AG08396 (cell line): ENCODE measurements at places on chromosomes 1 and 21.

GRCh38 chr21:36773117-36773516 is 74.2 kb downstream of the SIM2 start:
- peak; percentile 70 for DNase-seq

- DNase-seq, result no peak
These were observed 27.4 kb downstream of the ELF3 start for GRCh38 chr1:202037706-202038296.

- no peak for DNase-seq
These were observed 8.6 kb downstream of the TNFRSF18 start for GRCh38 chr1:1197551-1198422.

- peak; percentile 7 for DNase-seq
These were observed 25.0 kb upstream of the UAP1 start for GRCh38 chr1:162536511-162536910.

DNA sequence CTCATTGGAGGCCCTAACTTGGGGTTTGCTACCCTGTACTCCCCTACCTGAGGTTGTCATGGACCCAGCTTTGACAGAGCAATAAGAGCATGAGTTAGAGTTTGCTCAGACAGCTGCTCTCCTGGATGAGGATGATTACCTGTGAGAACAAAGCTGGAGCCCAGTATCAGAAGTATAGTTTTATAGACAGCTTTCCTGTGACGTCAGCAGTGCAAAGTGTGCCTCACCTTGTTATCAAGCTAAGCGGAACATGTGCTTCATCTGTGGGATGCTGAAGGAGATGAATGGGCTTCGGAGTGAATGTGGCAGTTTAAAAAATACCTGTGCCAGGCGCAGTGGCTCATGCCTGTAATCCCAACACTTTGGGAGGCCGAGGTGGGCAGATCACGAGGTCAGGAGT is 5.4 kb upstream of the WDR47 start:
- no peak for DNase-seq

GRCh38 chr1:245255783-245256182 is 101.0 kb downstream of the KIF26B start:
- DNase-seq, result no peak

DNA sequence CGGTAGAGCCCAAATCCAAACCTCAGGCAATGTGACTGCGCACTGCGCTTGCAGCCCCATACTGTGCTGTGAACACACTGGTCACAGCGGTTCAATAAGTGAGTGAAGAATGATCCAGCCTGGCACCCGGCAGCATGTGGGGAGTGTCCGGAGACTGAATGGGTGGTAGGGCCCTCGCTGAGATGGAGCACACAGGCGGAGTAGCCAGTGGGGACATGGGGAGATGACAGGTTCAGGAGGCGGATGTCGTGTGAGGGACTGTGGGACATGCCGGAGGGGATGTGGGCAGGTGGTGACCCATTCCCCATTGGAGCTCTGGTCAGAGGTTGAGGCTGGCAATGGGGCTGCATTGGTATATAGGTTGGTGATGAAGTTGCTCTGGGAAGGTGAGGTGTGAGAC is 5.6 kb downstream of the SRARP start:
- DNase-seq, result no peak

GRCh38 chr1:224786533-224787250 is 142.8 kb upstream of the DNAH14 start:
- no peak for DNase-seq

DNA sequence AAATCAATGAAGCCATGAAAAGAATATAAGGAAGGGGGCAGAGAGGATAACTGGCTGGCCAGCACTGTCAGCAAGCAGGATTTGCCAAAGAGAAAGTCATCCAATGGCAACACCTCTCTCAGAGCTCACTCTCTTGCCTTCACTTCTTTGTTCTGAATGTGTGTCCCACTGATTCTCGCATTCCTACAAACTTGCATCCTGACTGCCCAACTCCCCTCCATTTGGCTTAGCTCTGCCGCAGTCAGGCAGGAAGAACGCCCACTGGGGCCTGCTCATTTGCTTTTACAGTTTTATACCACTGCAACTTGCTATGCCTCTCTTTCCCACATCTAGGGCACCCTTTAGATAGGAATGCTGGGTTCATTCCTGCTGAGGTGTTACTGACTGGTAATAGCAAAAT is 364.2 kb upstream of the ST6GALNAC5 start:
- DNase-seq, result no peak

DNA sequence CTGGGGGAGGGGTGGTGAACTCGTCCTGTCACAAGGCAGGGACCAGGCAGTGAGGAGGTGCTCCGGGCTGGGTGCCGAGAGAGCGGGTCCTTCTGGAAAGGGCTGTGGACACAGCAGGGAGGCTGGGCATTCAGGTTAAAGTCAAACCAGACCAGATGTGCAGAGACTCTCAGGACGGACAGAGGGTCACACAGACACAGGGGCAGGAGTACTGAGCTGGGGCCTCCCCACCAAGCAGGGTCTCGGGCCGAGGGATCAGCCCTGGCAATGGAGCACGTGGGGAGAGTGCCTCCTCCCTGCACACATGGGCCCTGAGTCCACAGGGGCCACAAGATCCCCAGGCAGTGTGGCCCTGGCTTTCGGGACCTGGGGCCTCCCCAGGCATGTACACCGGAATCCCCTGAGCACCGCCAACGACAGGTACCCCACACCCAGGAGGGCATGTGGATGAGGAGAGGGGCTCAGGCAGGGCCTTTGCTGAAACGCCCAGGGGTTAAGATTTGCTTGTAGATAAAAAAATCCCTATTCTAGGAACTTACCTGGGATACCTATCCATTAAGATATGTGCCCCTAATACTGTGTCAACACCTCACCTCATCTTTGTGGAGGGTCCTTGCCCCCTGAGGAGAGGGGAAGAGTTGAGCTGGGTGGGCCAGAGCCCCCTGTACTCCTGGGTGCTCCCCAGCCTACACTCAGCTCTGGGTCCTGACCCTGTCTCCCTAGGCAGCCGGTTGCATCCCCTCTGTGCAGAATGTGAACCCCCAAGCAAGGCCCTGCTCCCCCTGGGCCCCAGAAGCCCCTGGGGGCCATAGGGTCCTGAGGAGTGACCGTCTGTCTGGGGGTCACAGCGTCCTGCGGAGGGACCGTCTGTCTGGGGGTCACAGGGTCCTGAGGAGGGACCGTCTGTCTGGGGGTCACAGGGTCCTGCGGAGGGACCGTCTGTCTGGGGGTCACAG is 46.9 kb upstream of the ADARB1 start:
- DNase-seq, result no peak

DNA sequence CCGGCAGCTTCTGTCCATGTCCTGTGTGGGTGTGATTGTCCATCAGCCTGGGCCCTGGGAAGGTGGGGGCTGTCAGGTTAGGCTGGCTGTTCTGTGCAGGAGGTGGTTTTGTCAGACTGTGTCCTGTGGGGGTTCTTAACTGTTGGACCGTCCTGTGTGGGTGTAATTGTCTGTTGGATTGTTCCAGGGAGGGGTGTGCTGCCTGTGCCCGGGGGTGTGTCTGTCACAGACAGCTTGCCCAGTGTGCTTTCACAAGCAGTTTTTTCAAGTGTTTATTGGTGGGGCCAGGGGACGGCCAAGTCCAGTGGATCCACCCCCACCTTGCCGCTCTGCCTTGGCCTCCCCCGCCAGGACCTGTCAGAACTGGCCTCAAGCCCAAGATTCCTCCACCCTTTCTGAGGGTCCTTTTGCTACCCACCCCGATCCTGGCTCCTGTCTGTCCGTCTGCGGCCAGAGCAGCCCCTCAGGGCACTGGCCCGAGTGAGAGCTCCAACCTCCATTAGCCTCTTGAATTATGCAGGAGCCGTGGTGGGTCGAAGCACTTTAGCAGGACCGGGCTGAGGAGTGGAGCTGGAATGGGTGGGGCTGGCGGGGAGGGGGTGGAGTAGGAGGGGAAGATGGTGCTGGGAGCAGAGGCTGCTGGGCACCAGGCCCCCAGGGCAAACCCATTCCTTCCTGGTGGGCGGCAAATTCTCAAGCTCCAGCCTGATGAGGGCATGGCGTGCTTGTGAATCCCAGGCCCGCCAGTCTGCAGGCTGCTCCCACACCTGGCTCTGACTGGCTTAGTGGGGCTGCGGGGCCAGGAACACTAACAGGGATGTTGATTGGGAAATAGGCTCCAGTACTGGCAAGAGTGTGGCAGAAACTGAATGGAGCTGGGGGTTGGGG is 47.2 kb downstream of the PTPRF start:
- no peak for DNase-seq

DNA sequence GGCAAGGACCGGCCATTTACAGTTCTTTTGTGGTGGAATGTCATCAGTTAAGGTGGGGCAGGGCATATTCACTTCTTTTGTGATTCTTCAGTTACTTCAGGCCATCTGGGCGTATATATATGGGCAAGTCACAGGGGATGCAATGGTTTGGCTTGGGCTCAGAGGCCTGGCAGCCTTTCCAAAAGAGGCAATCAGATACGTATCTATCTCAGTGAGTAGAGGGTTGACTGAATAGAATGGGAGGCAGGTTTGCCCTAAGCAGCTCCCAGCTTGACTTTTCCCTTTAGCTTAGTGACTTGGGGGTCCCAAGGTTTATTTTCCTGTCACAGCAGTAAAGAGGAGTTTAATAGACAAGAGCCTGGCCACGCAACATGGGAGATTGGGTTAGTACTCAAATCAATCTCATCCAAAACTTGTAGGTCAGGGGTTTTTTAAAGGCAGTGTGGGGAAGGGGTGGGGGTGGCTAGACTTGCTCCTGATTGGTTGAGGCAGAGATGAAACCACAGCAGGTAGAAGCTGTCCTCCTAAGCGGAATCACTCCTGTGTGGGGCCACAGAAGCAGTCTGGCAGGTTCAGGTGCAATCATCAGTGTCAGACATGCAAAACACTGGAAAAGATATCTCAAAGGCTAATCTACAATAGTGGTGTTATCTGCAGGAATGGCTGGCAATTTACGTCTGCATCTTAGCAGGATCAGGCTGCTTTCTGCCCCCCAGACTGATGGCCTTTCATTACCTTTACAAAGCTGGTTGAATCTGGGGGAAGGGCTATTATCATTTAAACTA is 112.9 kb downstream of the TLR5 start:
- DNase-seq, result no peak

DNA sequence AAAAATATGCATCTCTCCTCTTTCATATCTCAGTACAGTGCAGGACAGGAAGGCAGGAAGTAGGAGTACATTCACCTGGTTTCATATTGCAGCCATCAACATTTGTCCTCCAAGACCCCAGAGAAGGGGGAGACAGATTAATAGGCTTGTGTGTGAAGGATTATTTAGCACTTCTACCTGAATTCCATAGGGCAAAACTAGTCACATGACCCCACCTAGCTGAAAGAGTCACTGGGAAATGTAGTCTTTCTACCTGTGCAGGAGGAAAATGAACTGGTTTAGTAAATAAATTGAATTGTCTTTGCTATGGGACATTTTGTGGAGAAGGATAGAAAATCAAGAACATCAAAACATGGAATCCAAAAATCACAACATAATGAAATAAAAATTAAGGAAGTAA is 13.9 kb upstream of the TRIM33 start:
- no peak for DNase-seq

DNA sequence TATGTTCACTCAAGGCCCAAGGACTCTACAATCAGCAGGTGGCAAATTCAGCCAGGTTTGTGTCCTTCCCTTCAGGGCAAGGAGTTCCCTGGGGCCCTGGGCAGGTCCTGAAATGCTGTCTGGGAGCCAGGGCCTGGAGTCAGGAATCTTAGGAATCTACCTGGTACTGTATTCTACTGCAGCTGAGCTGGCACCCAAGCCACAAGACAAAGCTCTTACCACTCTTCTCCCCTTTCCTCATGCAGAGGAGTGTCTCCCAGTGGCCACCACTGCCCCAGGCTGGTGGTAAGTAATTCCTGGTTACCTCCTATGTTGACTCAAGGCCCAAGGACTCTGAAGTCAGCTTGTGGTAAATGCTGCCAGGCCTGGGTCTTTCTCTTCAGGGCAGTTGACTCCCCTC is 153.4 kb downstream of the NRIP1 start:
- no peak for DNase-seq

DNA sequence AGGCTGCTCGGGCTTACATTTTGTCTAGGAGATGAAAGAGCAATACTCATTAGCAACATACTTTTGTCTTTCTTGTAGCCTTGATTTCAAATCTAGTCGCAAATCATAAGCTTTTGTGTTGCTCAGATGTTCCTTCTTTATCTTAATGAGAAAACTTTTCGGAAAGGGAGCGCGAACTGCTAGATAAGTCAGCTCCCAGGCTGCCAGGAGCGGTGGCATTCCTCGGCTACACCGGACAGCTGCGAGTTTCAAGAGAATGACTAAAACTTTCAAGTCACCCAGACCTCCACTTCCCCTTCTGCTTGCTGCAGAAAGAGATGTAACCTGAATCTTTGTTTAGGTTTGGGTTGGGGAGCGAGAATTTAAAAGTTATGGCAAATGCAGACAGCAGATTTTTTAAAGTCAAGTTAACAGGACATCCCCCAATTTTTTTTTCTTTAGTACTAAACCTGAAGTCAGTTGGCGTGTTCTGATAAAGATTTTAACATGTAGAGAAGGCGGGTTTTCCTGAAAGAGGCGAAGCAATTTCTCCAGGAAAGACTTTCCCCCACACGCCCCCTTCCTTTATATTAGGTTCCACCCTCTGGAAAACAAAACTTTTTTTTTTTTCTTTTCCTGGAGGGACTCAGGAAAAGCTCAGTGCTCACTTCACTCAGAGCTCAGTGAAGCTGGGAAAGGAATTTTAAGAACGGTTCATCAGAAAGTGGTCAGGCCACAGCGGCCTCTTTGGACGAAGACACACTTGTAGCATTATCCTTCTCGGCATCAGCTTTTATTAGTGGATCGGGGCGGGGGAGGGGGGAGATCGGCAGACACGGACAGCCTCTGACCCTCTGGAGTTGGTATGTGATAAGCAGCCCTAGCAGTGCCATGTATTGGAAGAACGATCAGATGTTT is at the start of gene LHX8:
TSS of gene LHX8 (plus strand) at position 639 of the 897 bp plus-strand sequence. CDS start 2,227 bp downstream, outside the sequence.
- no peak for DNase-seq

GRCh38 chr1:178493301-178493741 is 3.4 kb downstream of the CLEC20A start:
- DNase-seq, result no peak

DNA sequence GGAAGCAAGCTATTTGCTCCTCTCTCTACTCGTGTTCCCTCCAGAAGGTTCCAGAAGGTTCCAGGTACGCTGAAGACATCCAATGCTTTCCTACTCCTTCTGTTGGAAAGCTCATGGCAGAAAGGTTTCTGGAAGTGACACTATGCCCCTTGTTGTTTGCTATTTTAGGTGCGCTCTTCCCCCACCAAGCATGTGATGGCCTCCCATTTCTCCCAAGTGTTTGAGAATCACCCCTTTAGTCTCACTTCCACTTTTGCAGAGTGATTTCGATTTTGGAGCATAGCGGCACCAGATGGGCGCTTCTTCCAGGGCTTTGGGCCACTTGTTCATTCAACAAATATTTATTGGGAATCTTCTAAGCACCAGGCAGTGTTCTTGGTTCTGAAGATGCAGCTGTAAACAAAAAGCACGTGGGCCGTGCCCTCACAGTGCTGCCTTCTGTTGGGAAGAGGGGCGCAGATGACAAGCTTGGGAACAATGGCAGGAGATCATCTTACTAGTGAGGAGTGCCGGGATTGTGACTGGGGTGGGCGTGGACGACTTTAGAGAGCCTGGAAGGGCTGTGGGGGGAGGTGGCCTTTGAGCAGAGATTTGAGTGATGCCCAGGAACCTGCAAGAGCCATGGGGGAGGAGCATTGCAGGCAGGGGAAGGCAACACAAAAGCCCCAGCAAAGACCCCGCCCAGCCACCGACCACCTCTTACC is 43.0 kb upstream of the TARDBP start:
- DNase-seq, result no peak
